ENCODE measurements at places on chromosomes 5 and 9. TPM values are rescaled to one million over a fixed set of nuclear protein-coding genes. Genes with fewer than 3 reads are reported as not detected.

The SAXO1 gene
- total RNA-seq: not detected

The SLC36A2 gene
- total RNA-seq: not detected

The HNRNPAB gene
- total RNA-seq: 157 TPM

The PCDHA5 gene
- not detected for total RNA-seq
